ENCODE measurements at places on chromosomes 16 and 17. TPM values are rescaled to one million over a fixed set of nuclear protein-coding genes. Genes with fewer than 3 reads are reported as not detected.
A peak's percentile ranks its signal among the peaks of the same experiment; 100 is the strongest.

GRCh38 chr17:56985371-56986162 is 7.6 kb downstream of the SCPEP1 start:
- no peak for DNase-seq

DNA sequence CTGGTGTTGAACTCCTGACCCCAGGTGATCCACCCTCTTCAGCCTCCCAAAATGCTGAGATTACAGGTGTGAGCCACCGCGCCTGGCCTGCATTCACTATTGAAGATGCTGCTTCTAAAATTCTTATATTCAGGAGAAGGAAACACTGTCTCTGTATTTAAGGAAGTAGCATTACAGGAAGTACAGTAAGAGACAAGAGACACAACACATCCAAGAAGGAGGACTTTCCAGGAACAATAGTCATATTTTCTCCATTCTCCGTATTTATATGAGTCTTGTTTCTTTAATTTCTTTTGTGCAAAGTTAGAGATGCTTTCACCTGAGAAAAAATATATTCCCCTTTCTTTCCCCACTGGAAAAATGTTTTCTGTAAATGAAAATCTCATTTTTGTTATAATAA is 18.3 kb upstream of the ABCA3 start:
- no peak for DNase-seq

- DNase-seq = no peak
Measured at GRCh38 chr17:81859906-81860755, at the start of gene P4HB. Gene P4HB (minus strand): TSS chr17:81860535. CDS start chr17:81860471, 64 bp downstream.

- DNase-seq = no peak
Measured at GRCh38 chr17:57425903-57426880, 169.9 kb downstream of the MSI2 start.

- no peak for DNase-seq
Measured at GRCh38 chr16:149024-149660, 3.3 kb upstream of the HBZ start.

GRCh38 chr17:37768438-37768837 is 23.6 kb upstream of the HNF1B start:
- no peak for DNase-seq

GRCh38 chr17:47210105-47210504 is 957 bp downstream of the MYL4 start:
- DNase-seq = no peak

- peak; percentile 30 for DNase-seq
Measured at GRCh38 chr16:20380782-20381181, 23.8 kb downstream of the PDILT start.

DNA sequence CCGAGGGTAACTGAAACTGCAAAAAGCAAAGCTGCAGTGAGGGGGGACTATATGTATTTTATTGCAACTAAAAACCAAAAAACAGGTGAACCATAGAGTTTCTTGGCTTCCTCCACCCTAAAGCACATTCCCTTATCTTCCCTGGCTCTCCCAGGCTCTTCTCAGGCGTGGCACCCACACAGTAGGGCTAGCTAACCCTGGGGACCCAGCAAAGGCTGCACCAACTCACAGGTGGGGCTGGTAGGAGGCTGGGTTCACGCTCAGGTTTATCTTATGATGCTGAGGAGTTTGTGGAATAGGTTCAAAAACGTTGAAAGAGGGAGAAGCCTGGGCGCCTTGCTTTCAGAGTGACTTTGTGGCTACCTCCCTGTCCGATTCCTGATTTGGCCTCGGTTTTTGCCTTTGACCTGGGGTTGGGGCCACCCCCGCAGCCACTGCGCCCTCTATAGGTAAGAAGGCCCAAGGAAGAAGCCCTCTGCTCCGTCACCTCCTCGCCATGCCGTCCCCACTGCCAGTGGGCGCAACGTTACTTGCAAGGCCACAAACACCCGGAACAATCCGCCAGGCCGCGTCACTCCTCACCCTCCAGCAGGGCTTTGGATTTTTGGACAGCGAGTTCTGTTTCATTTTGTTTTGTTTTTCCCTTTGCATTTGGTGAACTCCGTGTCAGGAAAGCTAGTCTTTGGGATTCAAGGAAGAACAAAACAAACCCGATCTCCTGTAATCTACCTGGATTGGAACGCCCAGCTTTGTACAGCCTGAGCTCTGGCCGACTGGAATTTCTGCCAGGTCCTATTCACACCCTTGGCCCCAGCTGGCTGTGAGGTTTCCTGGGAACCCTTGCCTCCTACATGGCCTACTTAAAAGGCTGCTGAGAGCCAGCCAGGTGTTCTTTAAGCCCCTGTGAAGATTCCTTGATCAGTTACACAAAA is 60.8 kb downstream of the TBC1D16 start:
- DNase-seq = no peak

DNA sequence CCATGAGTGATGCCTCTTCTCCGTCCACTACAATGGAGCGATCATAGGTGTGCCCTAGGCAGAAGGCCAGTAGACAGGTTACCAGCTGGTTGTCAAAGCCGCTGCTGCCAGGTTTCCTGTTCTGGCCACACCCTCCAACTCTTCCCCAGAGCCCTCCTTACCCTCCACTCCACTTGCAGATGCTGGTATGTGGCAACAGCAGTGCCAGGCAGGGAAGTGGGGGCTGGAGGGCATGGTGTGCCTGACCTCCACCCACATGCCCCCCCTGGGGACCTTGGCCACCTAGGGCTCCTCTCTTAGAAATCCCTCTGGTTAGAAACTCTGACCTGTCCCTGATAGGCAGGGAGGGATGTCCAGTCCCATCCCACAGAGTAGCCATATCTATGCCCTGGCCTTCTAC is 1.5 kb downstream of the RRAD start:
- DNase-seq = no peak

GRCh38 chr17:40018211-40019121 is 3.2 kb downstream of the CSF3 start:
- no peak for DNase-seq

DNA sequence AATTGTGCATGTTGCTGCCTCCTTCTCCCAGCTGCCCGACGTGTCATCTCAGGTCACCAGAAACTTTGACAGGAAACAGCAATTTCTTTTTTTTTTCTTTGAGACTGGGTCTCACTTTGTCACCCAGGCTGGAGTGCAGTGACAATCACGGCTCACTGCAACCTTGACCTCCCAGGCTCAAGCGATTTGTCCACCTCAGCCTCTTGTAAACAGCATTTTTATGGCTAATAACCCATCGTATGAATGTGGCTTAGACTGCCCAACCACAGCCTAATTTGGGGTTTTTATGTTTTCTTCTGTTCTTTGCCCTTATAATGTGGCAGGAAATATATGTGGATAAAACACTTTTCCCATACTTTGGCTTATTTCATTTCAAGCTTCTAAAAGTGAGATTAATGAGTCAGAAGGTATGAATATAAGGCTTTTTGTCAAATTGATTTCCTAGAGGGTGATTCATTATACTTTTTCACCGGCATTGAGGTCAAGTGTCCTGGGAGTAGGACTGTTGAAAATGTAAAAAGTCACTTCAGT is 31.0 kb upstream of the SLC5A10 start:
- no peak for DNase-seq

DNA sequence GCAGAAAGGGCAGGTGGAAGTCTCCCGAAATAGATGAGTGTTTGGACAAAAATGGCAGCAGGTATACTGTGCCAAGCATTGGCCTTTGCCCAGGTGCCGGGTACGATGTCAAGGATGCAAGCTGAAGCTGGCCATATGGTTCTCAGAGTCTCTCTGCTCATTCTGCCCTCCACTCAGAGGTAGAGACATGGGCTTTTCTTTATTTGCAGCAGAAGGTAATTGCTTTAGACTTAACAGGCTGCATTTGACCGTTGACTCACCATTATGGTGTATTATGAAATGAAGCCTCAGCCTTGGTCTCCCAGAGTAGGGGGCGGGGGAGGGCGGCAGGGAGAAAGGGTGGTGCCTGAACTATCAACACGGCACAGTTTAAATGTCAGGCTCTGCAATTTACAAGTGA is 969.1 kb upstream of the EEF2KMT start:
- DNase-seq = no peak

- DNase-seq = no peak
Measured at GRCh38 chr17:48571024-48571818, 6.9 kb downstream of the HOXB4 start.

DNA sequence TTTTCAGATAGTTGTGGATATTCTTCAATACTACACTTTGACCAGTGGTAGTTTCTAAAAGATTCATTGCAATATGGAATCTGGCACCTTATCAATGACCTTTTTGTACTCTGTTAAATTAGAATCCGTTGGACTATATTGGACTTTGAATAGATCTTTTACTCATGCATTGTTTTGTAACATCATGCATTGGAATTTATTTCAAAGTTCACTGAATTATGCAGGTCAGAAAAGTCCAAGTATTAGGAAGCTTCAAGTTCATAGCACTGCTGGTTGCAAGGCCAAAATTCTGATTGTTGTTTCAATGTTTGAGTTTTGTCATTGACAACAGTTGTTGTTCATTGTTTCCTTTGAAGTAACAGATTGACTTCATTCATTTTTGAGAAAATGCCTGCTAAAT is 7.9 kb upstream of the DHRS11 start:
- DNase-seq = no peak

- DNase-seq = no peak
Measured at GRCh38 chr17:38333635-38334295, 10.0 kb downstream of the GPR179 start.

- no peak for DNase-seq
Measured at GRCh38 chr17:21677126-21677910, 15.0 kb upstream of the KCNJ18 start.

GRCh38 chr17:49489348-49489747 is 5.7 kb upstream of the NGFR start:
- no peak for DNase-seq

- DNase-seq = no peak
Measured at GRCh38 chr16:89562939-89563338, 2.5 kb downstream of the RPL13 start.

GRCh38 chr17:67260170-67260987 is 15.4 kb upstream of the HELZ start:
- DNase-seq = no peak

GRCh38 chr17:48429638-48430586 is at the start of gene SKAP1:
Gene SKAP1 (minus strand): TSS chr17:48430214.
- no peak for DNase-seq

GRCh38 chr16:85004587-85005205 is 6.6 kb downstream of the ZDHHC7 start:
- DNase-seq = no peak

DNA sequence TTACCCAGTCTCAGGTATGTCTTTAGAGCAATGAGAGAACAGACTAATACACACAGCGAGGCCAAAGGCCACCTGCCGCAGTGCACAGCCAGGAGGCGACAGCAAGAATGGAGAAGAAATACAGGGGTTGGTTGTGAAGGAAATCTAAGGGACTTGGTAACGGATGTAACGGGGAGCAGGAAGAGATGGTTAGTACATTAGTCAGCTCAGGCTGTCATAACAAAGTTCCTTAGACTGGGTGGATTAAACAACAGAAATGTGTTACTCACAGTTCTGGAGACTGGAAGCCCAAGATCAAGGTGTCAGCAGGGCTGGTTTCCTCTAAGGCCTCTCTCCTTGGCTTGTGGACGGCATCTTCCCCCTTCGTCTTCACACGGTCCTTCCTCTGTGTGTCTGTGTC is 47.1 kb downstream of the TVP23C start:
- DNase-seq = no peak

DNA sequence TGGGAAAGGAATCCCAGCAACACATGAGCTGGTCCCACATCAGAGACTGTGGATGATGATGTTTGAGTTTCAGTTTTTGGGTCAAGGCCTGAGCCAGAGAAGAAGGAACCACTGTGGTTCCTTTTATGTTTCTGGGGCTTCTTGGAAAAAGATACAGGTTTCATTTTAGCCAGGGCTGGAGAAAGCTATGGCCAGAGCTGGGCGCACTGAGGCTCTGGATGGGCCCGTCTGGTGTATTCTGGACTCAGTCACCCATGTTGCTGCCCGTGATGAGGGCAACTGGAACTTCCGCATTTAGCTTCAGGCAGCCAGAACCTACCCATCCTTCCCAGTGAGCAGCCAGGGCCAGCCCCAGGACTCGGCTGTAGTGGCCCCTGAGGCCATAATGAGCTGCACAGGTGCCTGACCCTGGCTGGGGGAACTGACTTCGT is 15.0 kb upstream of the PITPNA start:
- DNase-seq = no peak

DNA sequence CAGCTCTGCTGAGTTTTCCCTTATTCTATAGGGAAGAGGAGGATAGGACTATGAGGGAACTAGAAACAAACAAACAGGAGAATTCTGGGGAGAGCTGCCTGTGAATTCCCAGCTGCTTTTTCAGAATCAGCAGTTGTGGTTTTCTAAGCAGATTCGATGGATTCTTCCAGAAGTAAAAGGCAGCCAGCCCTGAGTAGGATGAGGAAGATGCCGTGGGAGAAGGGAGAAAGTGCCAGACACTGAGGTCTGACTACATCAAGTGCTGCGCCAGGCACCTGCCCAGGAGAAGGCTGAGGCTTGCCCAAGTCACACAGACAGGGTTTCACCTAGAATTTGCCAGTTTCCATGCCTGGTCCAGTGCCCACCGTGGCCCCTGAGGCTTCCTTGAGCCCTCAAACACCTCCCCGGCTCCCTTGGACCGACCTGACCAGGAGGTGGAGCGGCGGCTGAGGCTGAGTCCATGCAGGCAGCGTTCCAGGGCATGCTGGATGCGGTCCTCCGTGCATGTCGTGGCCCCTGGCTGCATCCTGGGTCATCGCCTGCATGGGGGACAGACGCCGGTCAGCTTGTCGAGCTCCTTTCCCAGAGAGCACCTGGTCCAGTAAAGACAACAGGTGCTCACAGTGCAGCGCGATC is 43.6 kb upstream of the PIK3R6 start:
- no peak for DNase-seq

- DNase-seq = no peak
Measured at GRCh38 chr16:23045025-23045424, 104.2 kb downstream of the USP31 start.

DNA sequence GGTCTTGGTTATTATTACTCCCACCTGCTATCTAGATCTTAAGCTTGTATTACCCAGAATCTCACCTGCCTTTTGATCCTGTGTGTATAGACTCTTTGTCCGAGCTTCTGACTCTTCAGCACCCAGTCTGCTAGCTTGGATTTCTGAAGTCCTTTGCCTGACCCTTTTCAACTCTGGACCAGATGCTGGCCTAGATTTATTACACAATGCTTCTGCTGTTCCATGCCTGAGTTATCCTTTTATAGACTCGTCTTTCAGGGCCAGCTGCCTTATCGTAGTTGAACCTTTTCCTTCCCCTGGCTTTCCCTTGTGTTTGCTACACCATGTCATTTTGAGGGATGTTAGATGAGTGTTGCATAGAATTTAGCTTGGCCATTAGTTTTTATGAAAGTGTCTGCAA is 32.6 kb downstream of the RHOT1 start:
- DNase-seq = no peak

The CNTNAP1 gene
- 8.4 TPM for polyA plus RNA-seq

The PDE6G gene
- polyA plus RNA-seq = 15.5 TPM

The TP53TG3 gene
- polyA plus RNA-seq = not detected

The PRM3 gene
- polyA plus RNA-seq = not detected

The HEATR9 gene
- polyA plus RNA-seq = not detected

The ADAM11 gene
- 2.2 TPM for polyA plus RNA-seq

The DDX5 gene
- 863 TPM for polyA plus RNA-seq

The PRKCB gene
- polyA plus RNA-seq = 4.3 TPM

The SP2 gene
- polyA plus RNA-seq = 25.7 TPM

The SEZ6 gene
- not detected for polyA plus RNA-seq

The TBC1D26 gene
- 0.60 TPM for polyA plus RNA-seq

All from right renal pelvis (tissue), 4 donors.